ENCODE measurements at places on chromosomes 12 and 14. TPM values are rescaled to one million over a fixed set of nuclear protein-coding genes. Genes with fewer than 3 reads are reported as not detected.

- no peak for DNase-seq
These were observed 40.2 kb downstream of the GRIP1 start for GRCh38 chr12:66638666-66639065.

GRCh38 chr12:63945777-63946176 is 101.3 kb downstream of the SRGAP1 start:
- DNase-seq: no peak

- peak; percentile 91 for DNase-seq
These were observed 73.8 kb downstream of the KIAA0586 start for GRCh38 chr14:58501214-58501816.

RIPK3 gene
- total RNA-seq: 2.3 TPM

DNA sequence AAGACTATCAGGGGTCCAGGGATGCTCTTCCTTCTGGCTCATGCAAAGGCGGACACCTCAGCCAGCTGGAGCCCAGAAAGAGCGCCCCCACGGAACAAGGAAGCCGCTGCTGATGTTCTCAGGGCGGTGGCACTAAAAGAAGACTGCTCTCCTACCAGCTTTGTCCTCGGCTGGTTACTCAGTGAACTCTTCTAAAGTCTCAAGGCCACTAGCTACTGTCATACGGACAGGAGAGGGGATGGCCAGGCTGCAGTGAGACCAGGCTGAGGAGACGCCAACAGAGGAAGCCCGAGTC is 59.6 kb downstream of the CCDC88C start:
- peak; percentile 81 for DNase-seq

- peak; percentile 54 for DNase-seq
These were observed 13.5 kb downstream of the AMN1 start for GRCh38 chr12:31715283-31715825.

PIANP gene
- not detected for total RNA-seq

PA2G4 gene
- total RNA-seq: 111 TPM

MYH6 gene
- total RNA-seq: not detected

GRCh38 chr14:22808388-22809209 is 6.6 kb downstream of the SLC7A7 start:
- DNase-seq: no peak

GRCh38 chr12:3892631-3893030 is 19.4 kb upstream of the PARP11 start:
- no peak for DNase-seq

GRCh38 chr14:89866458-89866857 is 88.1 kb downstream of the EFCAB11 start:
- DNase-seq: no peak

DNA sequence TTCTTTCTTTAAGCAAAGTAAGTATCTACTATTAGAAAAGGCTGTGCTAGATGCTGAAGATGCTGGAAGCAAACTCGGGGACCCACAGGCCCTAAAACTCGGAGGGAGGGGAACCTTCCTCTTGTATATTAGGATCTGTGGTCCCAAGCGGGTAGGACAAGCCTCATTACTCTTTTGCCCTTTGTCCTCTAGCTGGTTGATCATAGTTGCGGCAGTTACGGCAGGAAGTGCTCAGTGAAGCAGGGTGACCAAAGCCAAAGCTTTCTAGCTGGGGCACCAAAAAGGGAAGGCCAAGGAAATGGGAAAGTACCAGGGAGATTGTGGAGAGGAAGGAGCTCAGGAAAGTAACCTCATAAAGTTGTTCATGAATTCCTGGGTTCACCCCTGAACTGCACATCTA is 76.3 kb downstream of the SCFD1 start:
- no peak for DNase-seq

- no peak for DNase-seq
These were observed 26.3 kb upstream of the AMIGO2 start for GRCh38 chr12:47105914-47106674.

RBP5 gene
- total RNA-seq: not detected

GRCh38 chr12:115543269-115543668 is 734.2 kb downstream of the MED13L start:
- DNase-seq: no peak

MYO1A gene
- total RNA-seq: 0.11 TPM

DNA sequence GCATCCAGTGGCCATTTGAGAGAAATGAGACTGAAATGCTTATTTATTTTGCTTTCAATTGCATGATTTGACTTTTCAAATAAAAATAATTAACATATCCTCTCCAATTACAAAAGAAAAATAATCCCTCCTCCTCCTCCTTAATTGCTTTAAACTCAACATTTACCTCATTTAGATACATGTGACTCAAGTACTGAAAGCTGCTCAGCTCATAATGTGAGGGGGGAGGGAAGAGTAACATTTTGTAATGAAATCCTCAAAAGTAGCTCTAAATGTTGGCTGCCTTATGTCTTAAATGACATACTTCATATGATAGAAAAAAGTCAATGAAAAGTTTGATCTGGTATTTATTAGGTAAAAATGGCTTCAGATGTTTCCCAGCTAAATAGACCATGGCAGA is 29.0 kb downstream of the DACT1 start:
- no peak for DNase-seq

- no peak for DNase-seq
These were observed 328.1 kb downstream of the BTG1 start for GRCh38 chr12:91817517-91817916.

DNA sequence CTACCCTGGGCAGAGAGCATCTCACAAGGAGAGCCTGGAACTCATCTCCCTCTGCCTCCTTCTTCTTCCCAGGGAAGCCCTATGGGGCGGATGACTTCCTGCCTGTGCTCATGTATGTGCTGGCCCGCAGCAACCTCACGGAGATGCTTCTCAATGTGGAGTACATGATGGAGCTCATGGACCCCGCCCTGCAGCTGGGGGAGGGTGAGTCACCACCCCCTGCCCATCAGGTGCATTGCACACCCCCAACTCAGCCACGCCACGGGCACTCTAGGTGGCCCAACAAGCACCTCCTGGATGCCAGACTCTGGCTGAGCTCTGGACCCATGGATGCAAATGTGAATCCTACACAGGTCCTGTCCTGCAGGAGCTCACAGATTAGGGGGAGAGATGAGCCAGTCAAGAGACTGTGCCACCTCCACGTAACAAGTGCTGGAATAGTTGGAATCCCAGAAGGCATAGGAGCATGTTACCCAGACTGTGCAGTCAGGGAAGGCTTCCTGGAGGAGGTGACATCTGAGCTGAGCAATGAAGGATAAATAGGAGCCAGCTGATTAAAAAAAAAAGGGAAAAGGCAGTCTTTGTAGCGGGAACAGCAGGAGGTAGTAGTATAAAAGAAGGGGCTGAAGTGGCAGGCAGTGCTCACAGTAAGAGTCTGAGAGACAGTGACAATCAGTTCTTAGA is 71.9 kb downstream of the LGMN start:
- DNase-seq: no peak

DNA sequence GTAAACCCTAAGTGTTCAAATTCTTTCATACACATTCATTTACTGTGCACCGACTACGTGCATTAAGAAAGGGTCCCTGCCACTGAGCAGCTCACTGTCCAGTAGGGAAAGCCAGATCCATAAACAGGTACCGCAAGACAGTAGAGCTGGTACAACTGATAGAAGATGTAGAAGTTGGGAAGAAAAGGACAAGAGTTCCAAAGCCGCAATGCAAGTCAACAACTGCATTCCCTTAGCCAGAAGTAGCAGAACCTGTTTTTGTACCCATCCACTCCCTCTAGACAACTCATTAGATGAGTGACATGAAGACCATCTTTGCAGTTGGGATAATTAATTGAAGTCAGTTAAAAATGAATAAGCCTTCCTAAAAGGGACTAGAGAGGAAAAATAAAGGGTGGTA is 1.3 kb downstream of the SENP1 start:
- DNase-seq: peak; percentile 63

DNA sequence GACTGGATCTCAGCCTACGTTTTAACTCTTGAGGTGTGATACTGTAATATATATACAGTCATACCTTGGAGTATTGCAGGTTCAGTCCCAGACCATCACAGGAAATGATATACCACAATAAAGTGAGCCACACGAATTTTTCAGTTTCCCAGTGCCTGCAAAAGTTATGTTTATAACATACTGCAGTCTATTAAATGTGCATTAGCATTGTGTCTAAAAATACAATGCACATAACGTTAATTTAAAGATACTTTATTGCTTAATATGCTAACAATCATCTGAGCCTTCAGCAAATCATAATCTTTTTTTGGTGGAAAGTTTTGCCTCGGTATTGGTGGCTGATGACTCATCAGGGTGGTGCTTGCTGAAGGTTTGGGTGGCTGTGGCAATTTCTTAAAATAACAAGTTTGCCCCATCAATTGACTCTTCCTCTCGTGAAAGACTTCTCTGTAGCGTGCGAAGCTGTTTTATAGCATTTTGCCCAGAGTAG is 18.9 kb downstream of the PYROXD1 start:
- DNase-seq: no peak

- no peak for DNase-seq
These were observed 37.5 kb upstream of the INF2 start for GRCh38 chr14:104651876-104652260.

CLEC1A gene
- not detected for total RNA-seq

- peak; percentile 49 for DNase-seq
These were observed 22.7 kb upstream of the IFNG-AS1 start for GRCh38 chr12:67966560-67966959.

MMP17 gene
- total RNA-seq: not detected

- DNase-seq: no peak
These were observed 269.4 kb downstream of the RGS6 start for GRCh38 chr14:72201645-72202044.

IQSEC3 gene
- not detected for total RNA-seq

DNA sequence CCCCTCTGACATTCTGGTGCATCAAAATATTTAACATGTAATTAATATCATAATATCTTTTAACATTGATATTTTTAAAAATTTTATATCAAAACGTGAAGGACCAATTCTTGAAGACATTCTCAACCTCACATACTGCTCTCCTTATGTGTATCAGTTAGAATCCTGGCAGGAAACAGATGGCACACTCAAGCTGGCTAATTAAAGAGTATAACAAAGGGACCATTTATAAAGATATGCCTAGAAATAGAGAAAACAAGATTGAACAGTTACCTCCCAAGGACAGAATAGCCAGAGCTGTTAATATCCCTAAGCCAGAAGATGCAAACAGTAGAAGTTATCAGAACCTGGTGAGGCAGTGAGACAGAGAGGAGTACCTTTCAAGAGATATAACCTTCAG is 368.7 kb downstream of the NELL2 start:
- no peak for DNase-seq

- DNase-seq: no peak
These were observed 7.2 kb upstream of the ENDOU start for GRCh38 chr12:47732504-47732903.

- no peak for DNase-seq
These were observed 408 bp upstream of the CACNA2D4 start for GRCh38 chr12:1918884-1919236.

DNA sequence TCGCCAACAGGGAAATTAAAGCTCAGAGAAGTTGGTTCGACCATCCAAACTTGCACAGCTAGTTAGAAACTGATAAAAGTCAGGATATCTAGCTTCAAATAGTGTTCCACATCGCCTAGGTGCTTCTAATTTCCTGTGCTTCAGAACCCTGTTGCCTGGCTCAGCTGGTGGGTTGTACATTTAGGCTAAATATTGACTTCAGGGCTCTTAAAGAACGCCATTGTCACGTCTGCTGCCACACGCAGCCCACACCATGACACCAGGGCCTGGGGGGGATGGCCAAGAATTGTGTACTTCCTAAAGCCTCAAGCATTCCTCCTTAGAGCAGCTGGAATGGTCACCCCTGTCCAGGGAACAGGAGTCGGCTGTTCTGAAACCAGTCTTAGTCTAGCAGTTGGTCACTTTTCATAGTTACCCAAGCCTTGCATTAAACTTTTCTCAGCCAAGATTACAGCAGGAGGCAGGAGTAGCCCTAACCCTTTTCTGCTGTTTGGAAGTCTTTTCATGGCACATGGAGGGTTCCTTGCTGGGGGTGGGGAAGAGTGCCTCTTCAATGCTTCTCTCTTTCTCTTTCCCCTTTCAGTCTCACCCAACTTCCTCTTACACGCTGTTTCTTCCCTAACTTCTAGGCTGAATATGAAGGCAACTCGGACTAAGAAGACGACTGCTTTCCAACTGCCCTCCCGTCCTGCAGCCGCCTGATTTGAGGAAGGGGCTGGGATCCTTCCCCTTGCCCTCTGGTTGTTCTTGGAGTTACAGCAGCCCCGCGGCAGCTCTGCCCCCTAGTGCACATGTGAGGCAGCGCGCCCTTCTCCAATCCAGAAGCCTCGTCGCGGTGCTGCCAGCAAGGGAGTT is 17.1 kb downstream of the FOS start:
- DNase-seq: peak; percentile 93

GRCh38 chr12:124913474-124914391 is 717 bp downstream of the UBC start:
- peak; percentile 91 for DNase-seq

GRCh38 chr12:54033106-54033979 is 493 bp downstream of the HOXC5 start:
- DNase-seq: no peak

DNA sequence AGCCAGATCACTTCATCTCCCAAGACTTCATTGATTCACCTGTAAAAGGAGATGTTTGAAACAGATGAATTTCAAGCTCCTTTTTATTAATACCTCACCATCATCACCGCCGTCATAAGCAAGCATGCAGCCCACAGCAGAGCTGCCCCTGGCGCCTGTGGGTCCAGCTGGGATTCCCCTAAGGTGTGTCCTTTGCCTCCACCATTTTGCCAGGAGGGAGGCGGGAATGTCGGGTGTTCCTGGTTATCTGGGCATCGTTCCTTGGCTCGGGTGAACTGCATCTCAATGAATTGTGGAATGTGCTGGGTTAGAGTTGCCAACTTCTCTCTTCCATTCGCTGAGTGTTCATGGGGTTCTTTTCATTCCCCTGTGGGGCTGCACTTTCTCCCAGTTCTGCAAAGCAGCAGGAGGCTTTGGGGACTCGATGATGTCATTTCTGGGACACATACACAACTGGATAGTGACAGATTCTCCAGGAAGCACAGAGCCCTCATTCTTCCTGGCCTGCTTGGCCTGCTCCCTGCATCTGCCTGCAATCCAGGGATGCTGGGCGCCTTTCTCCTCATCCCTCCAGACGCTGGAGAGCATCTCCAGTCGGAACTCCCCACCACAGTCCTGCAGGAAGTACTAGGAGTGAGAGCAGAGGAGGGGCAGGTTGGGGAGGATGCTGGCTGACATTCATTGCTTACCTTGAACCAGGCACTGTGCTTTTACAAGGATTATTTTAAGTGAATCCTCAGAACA is 10.1 kb downstream of the CCND2 start:
- DNase-seq: no peak

Data from Karpas-422 (cell line).